Fibroblast of lung (primary cell): ENCODE measurements at places on chromosomes 1 and 21. TPM values are rescaled to one million over a fixed set of nuclear protein-coding genes. Genes with fewer than 3 reads are reported as not detected.

Gene UTS2
- not detected in 2 replicates for total RNA-seq

Gene GLMP
- total RNA-seq = 71.9 and 93.5 TPM in 2 replicates

Gene OPTC
- total RNA-seq = not detected in 2 replicates

Gene KLHDC7A
- total RNA-seq = not detected in 2 replicates

Gene KRTAP10-9
- not detected in 2 replicates for total RNA-seq

Gene TIE1
- total RNA-seq = 0.26 TPM in 1 of 2 replicates, not detected in the other

Gene PAPPA2
- 4.1 and 5.4 TPM in 2 replicates for total RNA-seq

Gene CFHR3
- 0.17 and 0.26 TPM in 2 replicates for total RNA-seq

Gene ZNF593
- 30.7 and 38.8 TPM in 2 replicates for total RNA-seq

Gene LCE1D
- total RNA-seq = not detected in 2 replicates

Gene FCRLA
- under 0.01 and 0.17 TPM in 2 replicates for total RNA-seq

Gene AMY1C
- not detected in 2 replicates for total RNA-seq

Gene KAZN
- 4.6 and 5.0 TPM in 2 replicates for total RNA-seq

Gene EVA1C
- 4.4 and 4.6 TPM in 2 replicates for total RNA-seq

Gene ANKRD34A
- total RNA-seq = 0.26 and 1.2 TPM in 2 replicates

Gene C4BPB
- not detected in 2 replicates for total RNA-seq

Gene TAS1R1
- under 0.01 and 0.17 TPM in 2 replicates for total RNA-seq

Gene PRRX1
- total RNA-seq = 121 and 128 TPM in 2 replicates

Gene AGO3
- 7.4 and 12.9 TPM in 2 replicates for total RNA-seq

Gene MAPKAPK2
- total RNA-seq = 31.3 and 51.9 TPM in 2 replicates

Gene LRRN2
- 0.26 TPM in 1 of 2 replicates, not detected in the other for total RNA-seq

Gene UCK2
- 47.8 and 95.1 TPM in 2 replicates for total RNA-seq

Gene CRB1
- total RNA-seq = 0.26 and 0.66 TPM in 2 replicates

Gene F3
- 50.8 and 234 TPM in 2 replicates for total RNA-seq

Gene SLAMF8
- total RNA-seq = under 0.01 TPM in 1 of 2 replicates, not detected in the other

Gene CLCA1
- total RNA-seq = not detected in 2 replicates

Gene DISC1
- total RNA-seq = 3.6 and 4.3 TPM in 2 replicates

Gene MROH7
- under 0.01 and 0.33 TPM in 2 replicates for total RNA-seq

Gene MYBPH
- total RNA-seq = 0.17 and 0.26 TPM in 2 replicates

Gene FCRL6
- not detected in 2 replicates for total RNA-seq

Gene CCDC28B
- 7.4 and 12.4 TPM in 2 replicates for total RNA-seq

Gene TNN
- total RNA-seq = not detected in 2 replicates

Gene MAP1LC3C
- total RNA-seq = 0.26 and 0.66 TPM in 2 replicates

Gene ATP1A4
- total RNA-seq = 0.26 TPM in 1 of 2 replicates, not detected in the other

Gene TTC22
- not detected in 2 replicates for total RNA-seq

Gene PRDM2
- 7.2 and 9.1 TPM in 2 replicates for total RNA-seq

Gene AVPR1B
- not detected in 2 replicates for total RNA-seq

Gene ADGRL4
- 3.1 and 5.0 TPM in 2 replicates for total RNA-seq

Gene UQCRHL
- total RNA-seq = 4.4 and 7.8 TPM in 2 replicates

Gene INTS7
- total RNA-seq = 20.5 and 20.6 TPM in 2 replicates

Gene OR2M3
- total RNA-seq = under 0.01 TPM in 1 of 2 replicates, not detected in the other

Gene VHLL
- not detected in 2 replicates for total RNA-seq

Gene ANKRD65
- 1.3 and 2.0 TPM in 2 replicates for total RNA-seq

Gene PPIE
- total RNA-seq = 32.9 and 38.8 TPM in 2 replicates

Gene CENPL
- 7.2 and 16.0 TPM in 2 replicates for total RNA-seq

Gene AMIGO1
- total RNA-seq = 1.8 and 2.5 TPM in 2 replicates

Gene IL19
- not detected in 2 replicates for total RNA-seq

Gene TNFSF4
- 1.3 and 3.3 TPM in 2 replicates for total RNA-seq
